ENCODE measurements at places on chromosomes 4 and X.

GRCh38 chrX:9586992-9587392, 122.1 kb downstream of the TBL1X start:
- no peak for DNase-seq

DNA sequence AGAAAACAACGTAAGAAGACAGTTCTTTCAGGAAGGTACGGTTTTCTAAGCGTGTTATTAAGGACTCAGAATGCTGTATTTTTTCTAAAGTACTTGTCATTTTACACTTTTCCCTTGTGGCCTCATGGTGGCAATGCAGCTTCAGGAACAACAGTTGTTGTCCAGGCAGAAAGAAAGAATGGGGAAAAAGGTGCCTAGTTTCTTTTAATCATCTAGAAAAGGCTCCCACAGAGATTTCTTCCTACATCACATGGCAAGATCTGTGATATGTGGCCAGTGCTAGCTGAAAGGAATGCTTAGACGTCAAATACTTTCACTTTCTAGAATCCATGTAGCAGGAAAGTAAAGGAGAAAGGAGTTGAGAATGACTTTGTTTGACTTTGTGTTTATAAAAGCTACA, 49.0 kb upstream of the TRAM1L1 start:
- no peak for DNase-seq

- DNase-seq, result no peak
Observed at GRCh38 chrX:3280706-3281105, 65.7 kb downstream of the MXRA5 start.

DNA sequence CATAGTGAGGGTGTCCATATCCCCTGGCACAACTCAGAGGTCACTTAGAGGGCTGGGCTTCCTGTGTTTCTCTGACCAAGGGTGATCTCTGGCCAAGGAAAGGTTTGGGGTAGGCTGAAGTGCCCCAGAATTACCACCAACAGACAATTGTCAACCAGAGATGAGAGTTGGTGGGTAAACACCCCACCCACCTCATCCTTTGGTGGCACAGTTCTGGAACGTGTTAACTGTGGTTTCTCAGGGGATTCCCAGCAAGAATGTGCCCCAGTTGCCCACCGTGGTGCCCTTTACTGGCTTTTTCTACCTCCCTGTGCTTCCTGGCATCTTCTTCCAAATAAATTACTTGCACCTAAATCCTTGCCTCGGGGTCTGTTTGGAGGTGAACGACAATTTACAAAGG, 17.1 kb downstream of the GRPR start:
- no peak for DNase-seq

- no peak for DNase-seq
Observed at GRCh38 chr4:46931981-46932380, 22.9 kb upstream of the COX7B2 start.

DNA sequence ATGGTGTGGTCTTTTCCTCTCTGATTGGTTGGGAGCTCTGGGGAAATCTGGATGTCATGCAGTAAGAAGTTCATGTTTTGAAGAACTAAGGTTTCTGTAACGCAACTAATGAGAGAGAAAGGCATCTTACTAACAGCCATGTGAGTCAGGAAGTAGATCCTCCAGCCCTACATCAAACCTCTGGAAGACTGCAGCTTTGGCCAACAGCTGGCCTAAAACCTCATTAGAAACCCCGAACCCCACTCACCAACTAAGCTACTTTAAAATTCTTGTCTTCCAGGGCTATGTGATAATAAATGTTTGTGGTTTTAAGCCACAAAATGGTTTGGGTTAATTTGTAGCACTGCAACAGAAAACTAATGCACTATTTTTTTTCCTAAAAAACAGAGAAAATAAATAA, 549.0 kb upstream of the GRID2 start:
- no peak for DNase-seq

- DNase-seq, result no peak
Observed at GRCh38 chr4:146458594-146458993, 63.1 kb downstream of the SLC10A7 start.

DNA sequence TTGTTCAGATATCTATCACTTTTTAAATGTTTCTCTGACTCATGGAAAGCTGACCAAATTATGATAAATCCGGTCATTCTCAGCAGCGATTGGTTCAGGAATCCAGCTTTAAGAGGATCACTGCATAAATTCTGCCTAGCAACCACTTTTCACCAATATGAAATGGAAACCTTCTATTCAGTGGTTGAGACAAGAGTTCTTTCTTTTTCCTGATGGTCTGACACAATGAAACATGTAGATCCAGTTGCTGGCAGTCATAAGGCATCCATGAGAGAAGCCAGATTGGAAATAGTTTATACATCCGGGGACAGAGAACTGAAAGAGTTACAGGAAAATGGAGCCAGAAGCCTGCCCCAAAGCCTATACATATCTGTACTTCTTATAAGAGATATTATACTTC, 27.2 kb downstream of the MAB21L2 start:
- DNase-seq, result no peak

- no peak for DNase-seq
Observed at GRCh38 chrX:129659861-129660260, 5.1 kb upstream of the APLN start.

DNA sequence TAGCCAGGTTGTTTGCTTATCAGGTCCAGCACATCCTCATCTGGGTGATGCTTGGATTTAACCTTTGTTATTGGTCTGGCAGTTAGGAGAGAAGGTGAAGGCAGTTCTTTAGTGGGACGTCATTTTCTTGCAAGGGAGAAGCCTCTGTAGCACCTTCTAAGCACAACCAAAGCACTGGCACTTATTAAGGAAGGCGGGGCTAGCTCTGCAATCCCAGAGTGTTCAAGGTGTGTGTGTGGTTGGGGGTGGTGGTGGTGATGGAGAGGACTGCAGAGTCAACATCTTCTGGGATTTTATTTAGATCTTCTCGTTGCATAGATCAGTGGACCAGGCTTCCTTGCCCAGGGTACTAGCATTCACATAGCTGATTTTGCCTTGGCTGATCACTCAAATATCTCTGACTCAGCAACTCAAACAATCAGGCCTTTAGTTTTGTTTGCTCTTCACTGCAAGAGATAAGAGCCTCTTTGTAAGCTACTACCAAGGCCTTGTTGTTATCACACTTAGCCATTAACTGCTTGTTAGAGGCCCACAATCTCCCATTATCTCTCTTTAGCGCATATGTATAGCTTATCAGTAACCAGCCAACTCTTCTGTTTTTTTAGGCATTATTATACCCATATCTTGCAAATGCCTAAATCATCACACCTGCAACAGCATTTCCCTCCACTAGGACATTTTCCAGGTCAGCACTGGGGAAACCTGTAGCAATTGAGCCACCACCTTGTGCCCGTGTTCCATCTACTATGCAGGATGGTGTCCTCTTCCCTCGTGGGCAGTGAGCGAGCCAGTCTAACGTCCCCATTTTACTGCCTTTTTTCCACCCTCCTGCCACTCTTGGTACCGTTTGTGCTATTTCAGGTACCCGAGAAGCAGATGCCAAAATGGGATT, 36.5 kb upstream of the LINC00632 start:
- DNase-seq, result no peak
